ENCODE measurements at places on chromosomes 11 and 22. TPM values are rescaled to one million over a fixed set of nuclear protein-coding genes. Genes with fewer than 3 reads are reported as not detected.

DNA sequence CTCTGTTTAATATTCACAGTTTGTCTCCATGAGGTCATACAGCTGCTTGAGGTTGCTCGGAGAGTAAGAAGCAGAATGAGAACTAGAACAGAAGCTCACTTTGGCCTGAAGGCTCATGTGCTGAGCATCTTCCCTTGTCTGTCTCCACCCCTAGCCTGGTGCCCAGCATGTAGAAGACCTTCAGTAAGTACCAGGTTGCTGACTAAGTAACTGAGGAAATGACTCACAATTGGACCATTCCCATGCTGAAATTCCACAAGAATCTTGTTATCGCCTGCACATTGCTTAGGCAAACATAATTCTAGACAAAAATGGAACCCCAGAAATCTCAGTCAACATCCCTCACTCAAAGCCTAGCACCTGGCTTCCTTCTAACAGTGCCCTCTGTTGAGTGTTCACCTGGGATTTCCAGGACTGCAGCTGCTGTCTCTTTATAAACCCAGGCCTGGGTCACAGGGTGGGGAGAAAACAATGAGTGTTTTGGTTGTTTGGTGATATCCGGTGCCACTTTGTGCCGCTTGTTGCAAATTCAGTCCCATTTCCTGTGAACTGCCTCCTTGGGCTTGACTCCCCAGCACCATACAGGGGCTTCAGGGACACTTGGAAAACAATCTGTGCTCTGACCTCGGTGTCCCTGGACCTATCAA, 406.8 kb downstream of the ETS1 start:
- peak; percentile 98 for DNase-seq

- DNase-seq, result peak; percentile 28
Measured at GRCh38 chr11:77842441-77843121, 21.6 kb downstream of the AAMDC start.

- DNase-seq, result peak; percentile 25
Measured at GRCh38 chr11:118785362-118785761, 5.6 kb downstream of the DDX6 start.

DNA sequence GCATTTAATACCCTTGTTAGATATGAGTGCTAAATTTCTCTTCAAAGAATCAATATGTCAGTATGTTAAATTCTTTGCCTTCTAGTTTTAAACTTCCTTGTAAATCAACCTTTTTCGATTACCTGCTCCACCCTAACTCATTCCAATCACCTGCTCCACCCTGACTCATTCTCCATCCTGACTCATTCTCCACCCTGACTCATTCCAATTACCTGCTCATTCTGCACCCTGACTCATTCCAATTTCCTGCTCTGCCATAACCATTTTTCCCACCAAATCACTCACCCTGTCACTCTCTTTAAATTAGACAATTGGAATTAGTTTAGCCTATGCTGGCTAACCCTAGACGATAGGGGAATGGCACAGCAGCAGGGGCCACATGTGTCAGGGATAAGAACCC, 519.5 kb upstream of the LRRC4C start:
- peak; percentile 69 for DNase-seq

DNA sequence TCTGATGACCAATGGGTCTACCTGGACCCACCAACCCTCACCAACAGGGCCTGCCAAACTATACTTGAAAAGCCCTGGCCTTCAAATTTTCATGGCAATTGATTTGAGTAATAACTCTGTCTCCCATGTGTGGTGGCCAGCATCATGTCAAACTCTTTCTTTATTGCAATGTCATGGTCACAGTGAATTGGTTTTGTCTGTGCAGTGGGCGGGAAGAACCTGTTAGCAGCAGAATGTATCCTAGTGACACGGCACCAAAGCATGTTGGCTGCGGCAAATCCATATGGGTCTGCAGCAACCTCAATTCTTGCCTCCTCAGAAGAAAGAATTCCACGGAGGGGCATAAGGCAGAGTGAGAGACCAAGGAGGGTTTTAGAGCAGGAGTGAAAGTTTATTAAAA, 19.6 kb upstream of the TMEM123 start:
- DNase-seq, result no peak

DNA sequence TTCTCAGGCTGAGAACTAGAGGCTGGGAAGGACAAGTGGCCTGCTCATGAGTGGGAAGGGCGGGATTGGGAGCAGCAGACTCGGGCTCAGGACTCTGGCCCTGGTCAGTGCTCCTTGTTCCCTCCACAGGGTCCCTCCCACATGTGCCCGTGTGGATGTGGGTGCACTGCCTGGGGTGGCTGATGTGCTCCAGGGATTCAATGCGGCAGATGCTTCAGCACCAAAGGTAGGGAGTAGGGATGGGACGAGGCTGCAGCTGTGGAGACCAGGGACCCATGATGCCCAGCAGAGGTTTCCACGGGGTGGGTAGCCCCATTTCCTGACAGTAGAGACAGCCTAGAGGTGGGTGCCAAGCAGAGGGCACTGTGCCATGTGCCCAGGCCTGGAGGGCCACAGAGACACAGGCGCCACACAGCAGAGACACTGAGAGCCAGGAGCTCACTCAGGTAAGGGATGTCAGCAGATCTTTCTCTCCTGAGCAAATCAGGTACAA, 89.5 kb downstream of the GGTLC2 start:
- no peak for DNase-seq

DNA sequence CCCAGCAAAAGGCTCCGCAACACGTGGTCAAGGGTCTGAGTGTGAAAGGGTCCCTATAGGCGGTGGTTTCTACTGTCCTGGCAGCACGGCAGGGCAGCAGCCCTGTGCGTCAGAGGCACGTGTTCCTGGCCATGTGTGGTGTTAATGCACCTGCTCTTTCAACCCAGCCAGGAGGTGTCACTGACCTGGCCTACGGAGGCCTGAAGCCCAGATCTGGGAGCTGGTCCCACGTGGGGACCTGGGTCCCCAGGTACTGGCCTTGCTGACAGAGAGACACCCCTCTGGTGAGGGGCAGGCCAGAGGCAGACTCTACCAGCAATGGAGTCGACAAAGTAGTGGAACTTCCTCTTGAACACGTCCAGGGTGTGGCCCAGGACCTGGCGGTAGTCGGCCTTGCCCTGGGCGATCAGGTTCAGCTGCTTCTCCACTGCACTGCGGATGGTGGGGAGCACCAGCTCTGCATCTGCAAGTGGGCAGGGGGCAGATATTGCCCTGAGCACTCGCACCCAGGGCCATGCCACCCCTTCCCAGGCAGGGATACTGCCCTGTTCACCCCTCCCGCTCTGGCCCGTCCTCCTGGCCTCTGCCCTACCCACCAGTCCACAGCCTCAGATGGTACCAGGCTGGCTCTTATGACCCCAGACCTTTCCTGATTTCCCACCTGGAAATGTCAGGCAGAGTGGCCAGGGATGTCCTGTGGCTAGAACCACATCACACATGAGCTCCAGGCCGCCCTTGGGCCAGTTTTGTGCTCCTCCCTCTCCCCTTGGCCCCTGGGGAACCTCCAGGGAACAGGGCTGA, 6.8 kb upstream of the PPM1F start:
- no peak for DNase-seq

- DNase-seq, result no peak
Measured at GRCh38 chr11:62708392-62708791, 916 bp downstream of the GNG3 start.

DNA sequence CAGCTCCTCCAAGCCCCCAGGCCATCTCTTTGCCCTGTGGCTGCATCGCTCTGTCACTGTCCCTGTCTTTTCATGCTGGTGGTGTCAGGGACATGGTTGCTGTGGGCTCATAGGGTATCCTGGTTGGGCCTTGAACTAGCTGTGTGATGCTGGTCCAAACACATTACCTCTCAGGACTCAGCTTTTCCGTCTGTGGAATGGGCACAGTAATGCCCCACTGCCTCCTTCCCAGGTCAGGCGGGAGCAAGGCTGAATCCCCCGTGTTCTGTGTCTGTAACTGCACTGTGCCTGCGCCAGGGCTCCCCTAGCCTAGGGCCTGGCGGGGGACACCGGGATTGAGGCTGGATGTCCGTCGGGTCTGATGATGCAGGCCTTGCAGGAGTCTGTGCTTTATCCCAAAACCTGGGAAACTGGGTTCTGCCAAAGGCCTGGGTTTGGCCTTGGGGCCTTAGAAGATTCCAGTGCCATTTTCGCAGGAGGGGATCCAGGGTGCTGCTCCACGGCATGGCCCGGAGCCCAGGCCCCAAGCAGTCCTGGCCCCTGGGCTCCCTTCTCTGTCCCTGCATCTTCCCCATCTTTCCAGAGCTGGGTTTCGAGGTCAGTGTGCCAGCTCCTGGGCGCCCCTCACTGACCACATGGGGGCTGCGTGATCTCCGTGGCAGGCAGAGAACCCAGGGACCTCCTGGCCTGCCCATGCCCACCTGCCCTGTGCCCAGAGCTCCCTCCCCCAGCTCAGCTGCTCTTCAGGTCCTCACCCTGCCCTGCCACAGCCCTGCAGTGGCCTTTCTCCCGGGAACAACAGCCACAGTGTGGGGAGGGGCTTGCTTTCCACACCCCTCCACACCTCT, 32.7 kb upstream of the CELSR1 start:
- DNase-seq, result no peak

- DNase-seq, result peak; percentile 40
Measured at GRCh38 chr11:115333949-115334348, 170.3 kb downstream of the CADM1 start.

DNA sequence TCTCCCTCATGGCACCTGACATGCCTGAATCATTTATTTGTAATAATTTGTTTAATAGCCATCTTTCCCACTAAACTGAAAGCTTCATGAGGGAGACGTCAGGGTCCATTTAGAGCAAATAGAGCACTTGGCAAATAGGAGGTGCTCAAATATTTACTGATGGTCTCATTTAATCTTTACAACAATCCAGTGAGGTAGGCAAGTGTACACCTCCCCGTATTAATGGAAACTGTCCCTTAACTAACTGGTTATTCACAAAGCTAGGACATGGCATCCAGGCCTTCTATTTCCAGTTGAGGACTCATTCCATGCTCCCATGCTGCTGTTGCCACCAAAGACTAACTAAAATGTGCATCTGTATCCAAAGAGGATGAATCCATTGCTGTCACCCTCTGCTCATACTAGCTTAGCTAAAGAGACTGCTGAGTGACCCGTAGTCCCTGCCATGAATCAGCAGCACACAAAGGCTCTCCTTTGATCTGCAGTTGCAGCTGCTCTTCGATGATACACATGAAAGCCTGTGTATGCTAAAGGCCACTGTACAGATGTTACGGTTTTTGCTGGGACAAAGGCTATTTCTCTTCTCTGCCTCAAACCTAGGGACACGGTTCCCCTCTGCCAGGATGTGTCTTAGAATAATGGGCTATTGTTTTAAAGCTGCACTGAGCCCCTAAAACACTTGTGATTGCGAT, 82.6 kb downstream of the RAB30 start:
- DNase-seq, result no peak

Gene ACCSL
- not detected for total RNA-seq

Gene CRACR2B
- total RNA-seq, result 0.51 TPM

Gene OR52N4
- total RNA-seq, result not detected

Gene NAV2
- 14.1 TPM for total RNA-seq

Gene CRYBA4
- not detected for total RNA-seq

Measured in bronchial epithelial cell (primary cell).